ENCODE measurements at places on chromosomes 16 and 17.
A peak's percentile ranks its signal among the peaks of the same experiment; 100 is the strongest.

DNA sequence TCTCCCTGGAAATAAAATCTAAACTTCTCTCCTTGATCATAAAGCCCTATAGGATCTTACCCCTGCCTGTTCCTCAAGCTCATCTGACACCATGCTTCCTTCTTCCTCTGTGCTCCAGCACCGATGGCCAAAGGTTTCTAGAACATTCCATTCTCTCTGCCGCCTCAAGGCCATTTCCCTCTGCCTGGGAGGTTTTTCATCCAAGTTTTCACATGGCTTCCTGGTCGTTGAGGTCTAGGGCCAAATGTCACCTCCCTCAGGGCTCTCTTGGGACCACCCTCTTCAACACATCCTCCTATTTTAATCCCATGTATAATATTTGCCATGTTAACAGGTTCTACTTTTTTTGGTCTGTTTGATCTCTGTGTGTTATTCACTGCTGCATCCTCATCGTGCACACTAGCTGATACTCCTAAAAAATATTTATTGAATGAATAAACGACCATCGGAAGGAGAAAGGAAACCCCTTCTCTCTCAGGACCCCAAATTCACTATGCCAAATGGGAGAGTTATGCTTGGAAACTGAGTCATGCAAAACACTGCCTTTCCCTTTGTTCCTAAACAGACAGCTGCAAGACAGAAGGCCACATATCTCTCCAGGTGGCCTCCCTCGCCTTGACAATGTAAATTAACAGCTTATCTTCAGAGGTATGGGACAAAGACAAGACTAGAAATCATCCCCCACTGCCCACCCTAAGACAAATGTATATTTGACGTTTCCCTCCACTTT, 78.5 kb downstream of the XYLT1 start:
- no peak for DNase-seq

DNA sequence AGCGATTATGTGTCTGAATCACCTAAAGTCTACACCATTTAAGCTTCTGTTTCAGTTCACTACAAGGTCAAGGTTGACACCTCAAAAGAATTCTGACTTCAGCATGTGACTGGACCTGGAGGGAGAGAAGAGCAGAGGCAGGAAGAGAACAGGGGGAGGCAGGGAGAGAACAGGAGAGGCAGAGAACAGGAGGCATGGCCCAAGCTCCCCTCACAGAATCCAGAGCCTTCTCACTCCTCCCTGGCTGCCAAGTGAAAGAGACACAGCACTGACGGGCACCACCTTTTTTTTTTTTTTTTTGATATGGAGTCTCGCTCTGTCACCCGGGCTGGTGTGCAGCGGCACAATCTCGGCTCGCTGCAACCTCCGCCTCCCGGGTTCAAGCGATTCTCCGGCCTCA, 11.4 kb downstream of the GGA2 start:
- no peak for DNase-seq

DNA sequence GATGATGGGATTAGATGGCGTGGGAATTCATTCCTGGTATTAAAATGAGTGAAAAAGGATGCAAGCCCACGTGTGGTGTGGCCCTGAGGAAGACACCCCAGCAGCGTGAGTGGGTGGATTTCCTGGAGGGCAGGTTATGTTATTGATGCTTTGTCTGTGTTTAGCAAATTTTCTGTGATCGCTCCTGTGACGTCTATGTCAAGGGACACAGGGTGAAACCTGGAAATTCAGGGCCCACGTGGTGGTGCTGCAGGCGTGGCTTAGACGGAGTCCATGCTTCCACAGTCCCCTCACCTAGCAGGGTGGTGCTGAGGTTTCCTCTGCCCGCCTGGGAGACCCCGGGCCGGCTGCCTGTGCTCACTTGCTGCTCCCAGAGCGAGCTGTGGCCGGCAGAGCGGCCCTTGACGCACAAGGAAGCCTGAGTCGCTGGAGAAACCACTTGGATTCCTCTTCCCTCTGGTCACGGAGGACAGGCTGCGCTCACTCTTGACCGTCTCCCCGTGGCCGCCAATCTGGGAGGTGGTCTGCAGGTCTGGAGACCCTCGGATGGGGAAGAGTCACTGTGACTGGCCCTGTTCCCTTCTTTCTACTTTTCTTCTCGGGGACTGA, 23.4 kb downstream of the BAIAP2 start:
- no peak for DNase-seq

DNA sequence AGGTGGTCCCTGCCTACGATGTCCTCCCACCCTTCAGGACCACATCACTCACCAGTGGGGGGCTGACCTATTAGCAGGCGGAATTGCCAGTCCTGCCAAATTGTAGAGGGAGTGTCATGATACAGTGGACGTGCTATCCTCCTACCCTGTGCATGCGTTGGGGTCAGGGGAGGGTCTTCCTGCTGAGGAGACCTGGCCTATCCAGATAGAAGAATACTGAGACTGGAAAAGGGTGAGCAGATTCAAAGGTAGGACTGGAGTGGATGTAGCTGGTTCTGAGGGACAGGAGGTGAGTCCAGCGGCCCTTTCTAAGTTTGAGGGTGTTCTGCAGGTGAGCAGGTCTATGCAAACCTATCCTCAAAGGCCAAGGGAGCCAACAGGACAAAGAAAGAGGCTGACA, 8.0 kb downstream of the PRSS41 start:
- no peak for DNase-seq

GRCh38 chr17:59190806-59191205, 19.0 kb upstream of the SMG8 start:
- no peak for DNase-seq

GRCh38 chr16:6104428-6104827, 1006.8 kb upstream of the EEF2KMT start:
- DNase-seq: no peak

DNA sequence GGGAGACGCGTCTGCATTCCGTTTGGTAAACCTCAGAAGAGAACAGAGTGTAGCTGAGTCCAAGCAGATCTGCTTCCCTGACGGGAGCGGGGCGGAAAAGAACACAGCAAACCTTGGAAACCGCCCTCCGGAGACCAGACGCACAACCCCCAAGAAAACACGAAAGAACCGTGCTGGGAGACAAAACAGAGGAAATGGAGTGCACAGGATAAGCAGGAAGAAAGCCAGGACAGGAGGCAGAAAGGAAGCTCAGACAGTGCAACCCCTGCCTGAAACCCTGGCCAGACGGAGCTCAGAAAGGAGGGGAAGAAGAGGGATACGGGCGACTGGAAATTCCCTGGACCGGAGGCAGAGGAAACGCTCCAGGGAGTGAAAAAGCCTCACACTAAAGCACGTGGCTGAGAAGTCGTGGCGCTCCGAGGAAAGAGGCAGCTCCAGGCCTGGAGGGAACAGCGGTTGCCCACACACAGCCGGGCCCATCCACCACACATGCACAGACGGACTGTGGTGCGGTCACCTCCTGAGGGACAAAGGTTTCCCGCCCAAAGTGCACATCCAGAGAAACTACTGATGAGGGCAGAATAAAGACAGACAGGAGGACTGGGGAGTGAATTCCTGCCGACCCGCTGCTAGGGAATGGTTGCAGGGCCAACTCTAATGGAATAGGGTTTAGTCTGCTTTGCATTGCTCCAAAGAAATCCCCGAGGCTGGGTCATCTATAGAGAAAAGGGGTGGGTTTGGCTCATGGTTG, 10.2 kb downstream of the DPEP1 start:
- peak; percentile 46 for DNase-seq

GRCh38 chr17:48892940-48893645, 506 bp downstream of the ATP5MC1 start:
- no peak for DNase-seq

DNA sequence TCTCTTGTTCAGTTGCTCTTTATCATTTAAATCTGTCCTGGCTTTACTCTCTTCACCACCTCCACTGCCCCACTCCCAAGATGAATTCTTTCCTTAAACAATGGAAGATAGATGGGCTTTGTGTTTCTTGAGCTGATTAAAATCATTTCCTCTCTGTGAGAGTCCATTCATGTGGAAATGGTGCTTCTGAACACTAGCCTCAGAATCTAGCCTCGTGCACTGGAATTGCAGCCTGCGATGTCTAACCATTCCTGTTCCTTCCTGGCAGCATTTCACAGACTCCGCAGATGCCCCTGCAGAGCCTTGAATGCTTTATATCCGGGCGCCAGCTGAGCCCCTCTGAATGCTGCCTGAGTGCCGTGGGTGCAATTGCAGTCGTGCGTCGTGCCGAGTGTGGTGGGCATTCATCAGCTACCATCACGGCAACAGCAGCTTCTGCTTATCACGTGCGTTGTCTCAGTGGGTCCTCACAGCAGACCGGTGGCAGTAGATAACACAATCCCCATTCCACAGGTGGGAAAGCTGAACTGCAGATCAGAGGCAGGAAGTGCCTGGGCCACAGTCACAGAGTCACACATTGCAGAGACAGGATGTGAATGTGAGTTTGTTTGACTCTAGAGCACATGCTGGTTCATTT, 172.8 kb upstream of the WSCD1 start:
- no peak for DNase-seq

DNA sequence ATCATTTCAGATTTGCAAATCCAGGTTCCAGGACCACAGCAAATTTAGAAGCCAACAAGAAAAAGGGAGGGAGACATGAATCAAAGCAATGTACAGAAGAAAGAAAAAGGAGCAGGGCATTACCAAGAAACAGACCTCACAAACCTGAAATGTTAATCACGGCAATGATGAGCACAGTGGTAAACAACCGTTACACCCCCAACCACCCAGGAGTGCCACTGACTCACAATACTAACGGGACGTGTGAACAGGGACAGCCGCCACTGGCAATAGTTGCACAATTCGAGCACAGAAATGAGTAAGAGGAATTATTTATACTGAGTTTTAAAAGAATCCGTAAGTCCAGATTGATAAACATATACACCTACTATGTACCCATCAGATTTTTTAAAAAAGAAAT, 13.8 kb downstream of the USP22 start:
- peak; percentile 91 for DNase-seq

GRCh38 chr17:20122254-20122879, 113.2 kb downstream of the SPECC1 start:
- no peak for DNase-seq

GRCh38 chr16:24853169-24853824, 7.5 kb downstream of the SLC5A11 start:
- peak; percentile 42 for DNase-seq

DNA sequence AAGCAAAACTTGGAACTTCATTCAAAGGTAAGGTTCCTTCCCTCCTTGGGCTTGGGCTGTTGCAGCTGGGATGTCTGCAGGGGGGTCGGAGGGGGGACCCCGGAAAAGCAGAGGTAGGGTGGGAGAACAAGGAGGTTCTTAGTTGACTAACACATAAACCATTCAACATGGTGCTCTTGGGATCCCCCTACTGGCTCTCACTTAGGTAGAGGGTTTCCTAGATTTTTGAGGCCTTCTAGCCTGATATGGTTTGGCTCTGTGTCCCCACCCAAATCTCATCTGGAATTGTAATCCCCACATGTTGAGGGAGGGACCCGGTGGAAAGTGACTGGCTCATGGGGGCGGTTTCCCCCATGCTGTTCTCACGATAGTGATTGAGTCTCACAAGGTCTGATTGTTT, 93.9 kb downstream of the RGS9 start:
- no peak for DNase-seq

DNA sequence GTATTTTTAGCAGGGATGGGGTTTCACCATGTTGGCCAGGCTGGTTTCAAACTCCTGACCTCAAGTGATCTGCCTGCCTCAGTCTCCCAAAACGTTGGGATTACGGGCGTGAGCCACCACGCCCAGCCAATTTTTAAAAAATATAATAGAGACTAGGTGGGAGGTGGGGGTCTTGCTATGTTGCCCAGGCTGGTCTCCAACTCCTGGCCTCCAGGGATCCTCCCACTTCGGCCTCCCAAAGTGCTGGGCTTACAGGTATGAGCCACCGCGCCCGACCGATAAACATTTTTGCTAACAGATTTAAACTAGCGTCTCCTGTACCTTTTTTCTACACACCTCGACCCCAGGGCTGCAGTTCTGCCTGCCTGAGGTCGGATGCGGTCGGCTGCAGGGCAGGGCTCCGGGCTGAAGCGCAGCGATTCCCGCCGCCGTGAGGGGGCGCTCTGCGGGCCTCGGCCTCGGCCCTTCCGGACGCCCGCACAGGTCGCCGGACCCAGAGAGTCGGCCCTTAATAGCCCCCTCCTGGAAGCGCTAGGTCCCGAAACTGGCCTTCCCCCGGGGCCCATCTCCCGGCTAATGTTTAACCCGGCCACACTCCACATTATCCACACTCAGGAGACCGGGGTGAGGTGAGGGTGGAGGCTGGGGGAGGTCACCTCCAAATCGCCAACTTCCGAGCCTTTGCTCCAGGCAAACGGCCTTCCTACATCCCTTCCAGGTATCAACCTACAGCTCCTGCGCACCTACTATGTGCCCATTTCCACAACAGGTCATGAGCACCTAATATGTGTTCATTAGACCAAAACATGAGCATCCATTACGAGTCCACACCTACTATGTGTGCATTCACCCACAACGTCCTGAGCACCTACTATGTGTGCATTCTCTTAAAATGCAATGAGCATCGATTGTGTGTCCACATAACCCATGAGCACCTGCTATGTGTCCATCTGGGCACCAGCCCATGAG, 2.0 kb upstream of the GLIS2 start:
- peak; percentile 50 for DNase-seq

- no peak for DNase-seq
Measured at GRCh38 chr16:9256196-9256595, 164.8 kb downstream of the HAPSTR1 start.

DNA sequence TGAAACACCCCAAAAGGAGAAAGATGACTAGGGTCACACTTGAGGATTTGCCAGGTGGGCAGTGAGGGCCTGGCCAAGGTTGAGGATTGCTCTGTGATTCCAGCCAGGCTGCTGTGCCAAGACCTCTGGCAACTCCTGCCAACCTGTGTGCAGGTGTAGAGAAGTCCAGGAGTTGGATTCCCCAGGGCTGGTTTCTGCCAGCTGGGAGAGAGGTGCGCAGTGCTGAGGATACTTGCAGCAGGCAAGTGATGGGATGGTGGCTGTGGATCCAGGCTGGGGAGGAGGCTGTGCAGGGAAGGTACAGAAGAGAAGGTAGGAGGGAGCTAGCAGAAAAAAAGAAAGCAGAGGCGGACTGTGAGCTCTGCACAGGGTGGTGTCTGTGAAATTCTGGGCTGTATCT, 6.6 kb downstream of the RIPOR1 start:
- DNase-seq: no peak

- DNase-seq: peak; percentile 43
Measured at GRCh38 chr16:90032674-90033331, 13.5 kb upstream of the DBNDD1 start.

GRCh38 chr16:71974068-71974818, 26.0 kb downstream of the PKD1L3 start:
- DNase-seq: no peak

All from amniotic epithelial cell (primary cell).